ENCODE measurements at places on chromosomes 12 and 14.

- no peak for DNase-seq
Observed at GRCh38 chr12:95601091-95601961, 50.0 kb upstream of the USP44 start.

GRCh38 chr12:112820796-112821195 lies 29.2 kb downstream of the RPH3A start:
- DNase-seq: peak; percentile 26

DNA sequence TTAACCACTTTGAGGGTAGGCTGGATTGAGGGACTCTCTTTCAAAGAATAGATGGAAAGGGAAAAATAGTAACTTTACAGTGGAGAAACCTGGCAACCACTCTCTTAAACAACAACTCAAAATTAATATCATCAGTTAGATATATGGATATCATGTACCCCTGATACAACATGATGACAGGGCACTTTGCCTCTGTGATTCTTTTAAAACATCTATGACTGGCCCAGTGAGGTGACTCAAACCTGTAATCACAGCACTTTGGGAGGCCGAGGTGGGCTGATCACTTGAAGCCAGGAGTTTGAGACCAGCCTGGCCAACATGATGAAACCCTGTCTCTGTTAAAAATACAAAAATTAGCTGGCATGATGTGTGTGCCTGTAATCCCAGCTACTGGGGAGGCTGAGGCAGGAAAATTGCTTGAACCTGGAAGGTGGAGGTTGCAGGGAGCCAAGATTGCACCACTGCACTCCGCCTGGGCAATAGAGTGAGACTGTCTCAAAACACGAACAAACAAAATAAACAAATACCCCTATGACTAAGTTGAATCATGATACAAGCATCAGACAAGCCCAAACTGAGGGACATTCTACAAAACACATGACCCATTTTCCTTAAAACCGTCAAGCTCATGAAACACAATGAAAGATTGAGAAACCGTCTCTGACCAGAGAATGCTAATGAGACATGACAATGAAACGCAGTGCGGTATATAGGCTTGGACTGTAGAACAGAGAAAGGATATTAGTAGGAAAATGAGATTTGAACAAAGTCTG lies 26.4 kb upstream of the SLC7A8 start:
- no peak for DNase-seq

DNA sequence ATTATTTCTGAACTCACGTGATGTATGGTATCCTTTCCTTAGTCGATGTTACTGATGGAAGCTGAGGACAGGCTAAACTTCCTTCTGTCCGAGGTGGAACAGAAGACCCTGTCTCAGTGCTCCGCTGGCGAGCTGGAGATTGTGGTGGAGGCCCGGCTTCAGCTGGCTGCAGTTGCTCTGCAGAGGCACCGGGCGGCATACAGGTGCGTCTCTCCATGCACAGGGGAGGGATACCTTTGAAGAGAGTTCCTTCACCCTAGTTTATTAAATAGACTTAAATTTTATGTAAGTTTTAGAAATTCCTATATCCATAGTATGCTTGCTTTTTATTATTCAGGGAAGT lies 186.7 kb upstream of the NEDD1 start:
- DNase-seq: no peak

DNA sequence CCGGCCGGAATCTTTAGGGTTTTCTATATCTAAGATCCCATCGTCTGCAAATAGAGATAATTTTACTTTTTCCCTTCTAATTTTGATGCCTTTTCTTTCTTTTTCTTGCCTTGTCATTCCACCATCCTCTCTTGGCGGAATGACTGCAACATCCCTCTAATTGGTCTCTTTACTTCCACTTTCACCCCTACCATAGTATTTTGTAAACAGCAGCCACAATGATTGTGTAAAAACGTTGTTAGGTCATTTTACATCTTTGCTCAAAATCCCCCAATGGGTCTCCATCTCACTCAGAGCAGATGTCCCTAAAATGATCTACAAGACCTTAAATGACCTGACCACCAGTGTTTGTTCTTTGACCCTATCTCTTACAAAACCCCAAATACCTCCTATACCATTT lies 80.0 kb upstream of the STAC3 start:
- DNase-seq: no peak

DNA sequence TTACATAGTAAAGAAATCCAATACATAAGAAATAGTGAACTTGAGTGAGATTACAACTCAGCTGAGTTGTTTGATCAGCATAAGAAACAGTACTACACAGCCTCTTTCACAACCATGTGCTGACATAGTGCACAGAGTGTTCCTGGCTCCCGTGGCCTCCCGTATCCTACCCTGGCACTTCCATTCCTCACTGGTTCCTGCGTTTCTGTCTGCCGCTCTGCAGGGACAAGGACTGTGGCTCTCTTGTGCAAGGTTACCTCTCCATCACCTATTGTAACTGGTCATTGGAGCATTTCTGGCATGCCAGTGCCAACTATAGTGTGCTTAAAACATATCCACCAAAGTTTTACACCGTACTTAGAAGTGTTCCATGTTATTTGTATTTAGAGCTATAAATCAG lies 46.3 kb upstream of the PCED1B start:
- no peak for DNase-seq

- no peak for DNase-seq
Observed at GRCh38 chr12:602700-603068, 60.6 kb downstream of the NINJ2 start.

DNA sequence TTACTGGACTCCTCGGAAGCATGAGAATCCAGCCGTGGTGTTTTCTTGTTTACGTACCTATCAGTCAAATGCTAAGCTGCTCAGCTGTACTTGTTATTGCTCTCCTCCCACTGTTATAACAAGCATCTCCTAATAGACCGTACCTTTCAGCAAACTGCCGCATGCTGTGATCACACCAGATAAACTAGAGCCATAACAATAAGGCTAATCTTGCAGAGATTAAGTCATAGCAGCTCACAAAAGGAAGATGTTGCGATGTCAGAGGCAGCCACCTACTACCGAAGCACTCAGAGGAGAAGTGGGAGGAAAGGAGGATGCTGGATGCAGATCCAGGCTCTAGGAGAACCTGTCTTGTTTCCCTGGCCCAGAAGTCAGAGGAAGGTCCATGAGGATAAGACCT lies 196.0 kb downstream of the GALC start:
- DNase-seq: no peak

DNA sequence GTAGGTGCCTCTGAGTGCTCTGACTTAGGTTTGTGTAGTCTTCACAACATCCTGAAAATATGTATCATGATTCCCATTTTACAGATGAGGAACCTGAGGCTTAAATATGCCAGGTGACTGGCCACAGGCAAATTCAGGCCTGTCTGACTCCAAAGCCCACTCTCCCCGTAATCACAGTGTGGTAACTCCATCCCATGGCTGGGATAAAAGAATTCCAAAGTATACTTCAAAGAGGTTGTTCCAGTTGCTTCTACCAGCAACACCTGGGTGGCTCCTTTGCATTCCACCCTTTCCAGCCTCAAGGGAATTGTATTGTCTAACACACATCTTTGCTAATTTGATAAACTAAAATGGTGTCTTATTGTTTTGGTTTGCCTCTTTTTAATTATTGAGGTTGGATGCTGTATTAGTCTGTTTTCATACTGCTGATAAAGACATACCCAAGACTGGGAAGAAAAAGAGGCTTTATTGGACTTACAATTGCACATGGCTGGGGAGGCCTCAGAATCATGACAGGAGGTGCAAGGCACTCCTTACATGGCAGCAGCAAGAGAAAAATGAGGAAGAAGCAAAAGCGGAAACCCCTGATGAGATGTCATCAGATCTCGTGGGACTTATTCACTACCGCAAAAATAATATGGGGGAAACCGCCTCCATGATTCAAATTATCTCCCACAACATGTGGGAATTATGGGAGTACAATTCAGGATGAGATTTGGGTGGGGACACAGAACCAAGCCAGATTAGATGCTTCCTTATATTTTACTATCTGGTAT lies 9.9 kb upstream of the CHST11 start:
- no peak for DNase-seq

- DNase-seq: no peak
Observed at GRCh38 chr12:51950682-51951198, 759 bp upstream of the ACVR1B start.

DNA sequence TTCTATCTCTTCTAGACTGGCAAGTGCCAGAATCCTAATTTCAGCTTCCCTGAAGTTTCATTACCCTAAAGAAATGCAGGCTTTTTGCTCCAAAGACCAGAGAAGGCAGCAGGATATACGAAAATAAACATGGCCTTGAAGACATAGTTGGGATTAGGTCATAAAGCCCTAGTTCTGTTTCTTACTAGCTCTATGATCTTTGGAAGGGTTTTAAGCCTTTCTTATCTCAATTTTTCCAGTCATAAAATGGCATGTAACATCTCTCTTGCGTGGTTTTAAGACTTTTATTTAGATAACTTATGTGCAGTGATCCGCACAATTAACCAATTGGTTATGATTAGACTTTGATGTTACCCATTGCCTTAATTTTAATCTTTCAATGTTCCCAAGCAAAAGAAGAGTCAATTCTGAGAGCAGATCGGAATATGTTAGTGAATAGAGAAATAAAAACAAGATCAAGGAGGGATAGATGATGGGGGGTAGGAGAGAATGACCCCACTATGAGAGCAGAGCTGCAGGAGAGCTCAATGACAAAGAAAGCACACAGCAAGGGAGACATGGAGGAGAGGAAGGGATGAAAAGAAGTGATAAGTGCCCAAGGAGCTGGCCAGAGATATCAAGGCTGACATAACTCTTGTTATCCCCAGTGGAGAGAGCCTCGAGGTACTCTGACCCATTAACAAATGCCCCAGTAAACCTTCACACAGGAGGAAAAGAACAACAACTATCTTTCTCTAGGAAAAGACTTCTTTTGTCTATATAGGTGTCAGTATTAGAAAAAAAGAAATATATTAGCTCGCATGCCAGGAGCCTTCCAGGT lies 53.0 kb upstream of the ANP32D start:
- DNase-seq: no peak

DNA sequence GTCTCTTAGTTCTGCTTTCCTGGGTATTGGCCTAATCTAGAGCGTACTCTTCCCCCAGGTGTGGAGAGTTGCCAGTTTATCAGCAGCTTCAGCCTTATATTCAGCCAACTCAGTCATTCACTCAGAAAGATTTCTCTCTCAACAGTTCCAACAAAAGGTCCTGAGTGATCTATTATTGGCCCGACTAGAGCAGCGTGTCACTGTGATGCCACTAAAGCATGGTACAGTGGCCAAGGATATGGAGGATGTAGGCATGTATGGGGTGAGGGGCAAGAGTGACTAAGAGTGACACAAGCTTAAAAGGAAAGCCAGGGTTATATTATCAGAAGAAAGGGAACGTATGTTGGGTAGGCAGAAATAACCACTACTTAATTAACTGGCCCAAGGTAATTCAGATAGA lies 4.8 kb downstream of the NOPCHAP1 start:
- no peak for DNase-seq

- no peak for DNase-seq
Observed at GRCh38 chr14:68882235-68882634, 89.4 kb upstream of the ZFP36L1 start.
